AML-193 (cell line): ENCODE measurements at places on chromosomes 7 and 10.

GRCh38 chr10:92697663-92698511, 8.1 kb downstream of the HHEX start:
- no peak for DNase-seq

DNA sequence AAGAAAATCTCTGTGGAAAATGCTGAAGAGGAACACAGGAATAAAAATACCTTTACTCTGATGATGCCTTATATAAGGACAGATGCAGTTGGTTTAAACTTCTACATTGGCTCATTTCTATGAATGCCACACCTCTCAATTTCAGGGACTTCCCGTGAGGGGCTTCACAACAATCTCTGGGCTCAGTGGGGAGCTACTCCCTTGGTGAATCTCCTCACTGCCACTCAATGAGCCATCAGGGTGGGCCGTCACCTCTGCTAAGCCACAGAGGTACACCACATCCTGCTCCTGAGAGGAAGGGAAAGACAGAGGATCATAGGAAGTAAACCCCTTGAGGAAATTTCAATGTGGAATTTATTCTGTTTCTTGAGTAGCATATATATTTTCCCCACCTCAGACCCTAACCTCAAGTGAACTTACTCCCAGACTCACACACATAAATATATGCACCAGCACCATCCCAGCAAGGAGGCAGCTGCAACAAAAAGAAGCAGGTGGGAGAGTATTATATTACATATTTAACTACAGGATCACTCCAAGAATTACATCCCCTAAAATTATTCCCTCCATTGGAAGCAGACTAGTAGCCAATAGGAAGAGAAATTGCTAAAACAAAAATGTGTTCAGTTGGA, 63.3 kb upstream of the PRSS1 start:
- no peak for DNase-seq

DNA sequence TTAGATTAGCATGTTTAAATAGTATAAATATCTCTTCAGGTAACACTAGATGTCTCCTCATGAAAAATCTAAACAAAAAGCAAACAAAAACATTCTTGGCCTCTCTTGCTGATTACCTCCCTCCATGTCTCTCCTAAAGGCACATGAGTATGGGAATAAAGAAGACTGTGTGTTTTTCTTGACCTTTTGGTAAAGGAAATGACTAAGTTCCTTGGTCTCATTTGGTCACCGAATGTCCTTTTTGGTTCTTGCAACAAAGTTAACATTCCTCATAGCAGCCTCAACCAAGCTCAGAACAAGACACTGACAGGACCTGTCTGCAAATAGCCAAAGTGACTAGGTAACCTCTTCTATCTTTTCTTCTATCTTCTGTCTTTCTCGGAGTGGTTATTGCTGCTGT, 35.5 kb downstream of the POM121L12 start:
- no peak for DNase-seq

GRCh38 chr7:158164101-158165095, 423.2 kb downstream of the PTPRN2 start:
- DNase-seq = no peak

DNA sequence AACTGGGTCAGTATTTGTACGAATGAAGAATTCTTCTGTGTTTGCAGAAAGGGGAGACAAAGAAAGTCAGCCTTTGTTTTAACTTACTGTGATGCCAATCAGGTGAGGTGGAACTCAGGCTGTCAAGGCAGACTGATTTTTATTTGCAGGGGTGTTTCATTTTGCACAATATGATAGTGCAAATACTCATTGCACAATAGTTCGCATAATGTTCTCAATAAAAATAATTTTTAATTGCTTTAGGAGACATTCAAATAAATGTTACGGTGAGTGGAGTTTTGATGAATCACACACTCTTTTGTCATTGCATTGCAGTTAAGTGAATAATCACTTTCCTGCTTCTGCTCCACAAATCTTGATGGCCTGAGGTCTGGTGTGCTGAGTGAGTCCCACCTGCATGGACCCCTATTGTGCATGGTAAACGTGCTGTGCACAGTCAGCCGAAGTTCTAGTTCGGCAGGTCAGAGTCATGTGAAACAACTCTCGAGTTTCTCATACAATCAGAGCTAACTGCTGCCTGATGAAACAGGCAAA, 141.3 kb upstream of the FZD8 start:
- DNase-seq = no peak

DNA sequence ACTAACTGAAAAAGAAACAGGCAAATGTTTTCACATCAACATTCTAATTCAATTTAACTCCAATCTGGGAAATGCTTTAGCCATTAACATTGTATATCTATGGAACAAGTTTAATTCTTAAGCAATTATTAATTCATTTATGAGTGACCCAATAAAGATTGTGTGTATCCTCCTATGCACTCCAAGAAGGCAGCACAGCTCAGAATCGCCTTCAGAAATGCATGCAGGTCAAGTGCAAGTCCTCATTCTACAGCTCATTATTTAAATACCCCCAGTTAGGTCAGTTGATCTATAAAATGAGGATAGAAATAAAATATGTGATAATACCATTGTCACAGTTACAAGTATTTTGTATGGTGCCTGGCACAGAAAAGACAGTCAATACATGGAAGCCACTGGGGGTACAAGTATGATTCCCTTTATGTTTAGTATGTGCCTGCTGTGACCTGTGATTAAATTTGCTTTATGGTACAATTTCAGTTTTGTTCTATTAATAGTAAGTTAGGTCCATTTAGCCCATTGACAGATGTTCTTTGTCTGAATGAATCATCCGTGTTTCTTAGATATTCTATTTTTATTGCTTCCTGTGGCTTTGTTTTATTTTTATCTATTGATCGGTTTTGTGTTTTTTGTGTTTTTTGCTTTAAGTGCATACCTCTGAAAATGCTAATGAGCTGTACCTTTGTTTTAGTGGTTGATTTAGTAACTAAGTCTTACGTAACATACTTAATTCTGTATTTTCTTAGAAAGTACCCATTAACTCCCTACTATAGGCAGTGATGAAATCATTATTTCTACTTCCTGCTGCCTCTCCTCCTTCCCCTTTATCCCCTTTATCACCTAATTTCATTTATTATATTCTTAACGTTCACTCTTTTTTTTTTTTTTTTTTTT, 42.8 kb downstream of the CPXM2 start:
- peak; percentile 14 for DNase-seq

DNA sequence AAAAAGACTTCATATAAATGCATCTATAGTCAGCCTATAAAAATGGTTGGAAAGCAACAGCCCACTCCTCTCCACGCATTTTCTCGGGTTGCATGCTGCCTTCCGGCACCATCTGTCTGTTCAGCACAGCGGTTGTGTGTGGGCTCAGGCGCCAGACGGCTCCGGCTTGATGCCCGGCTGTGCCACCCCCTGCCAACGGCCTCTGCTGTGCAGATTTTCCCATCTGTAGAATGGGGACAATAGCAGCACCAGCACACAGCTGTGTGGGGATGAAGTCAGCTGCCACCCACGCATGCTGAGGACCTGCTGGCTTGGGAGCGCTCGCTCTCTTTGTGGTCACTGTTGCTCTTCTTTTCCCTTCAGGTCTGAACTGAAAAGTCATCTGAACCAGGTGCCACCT, 19.5 kb downstream of the PRKAG2 start:
- DNase-seq = no peak

- DNase-seq = no peak
Observed at GRCh38 chr7:80646083-80646865, 7.8 kb downstream of the CD36 start.
